ENCODE measurements at places on chromosomes 7 and 10.

DNA sequence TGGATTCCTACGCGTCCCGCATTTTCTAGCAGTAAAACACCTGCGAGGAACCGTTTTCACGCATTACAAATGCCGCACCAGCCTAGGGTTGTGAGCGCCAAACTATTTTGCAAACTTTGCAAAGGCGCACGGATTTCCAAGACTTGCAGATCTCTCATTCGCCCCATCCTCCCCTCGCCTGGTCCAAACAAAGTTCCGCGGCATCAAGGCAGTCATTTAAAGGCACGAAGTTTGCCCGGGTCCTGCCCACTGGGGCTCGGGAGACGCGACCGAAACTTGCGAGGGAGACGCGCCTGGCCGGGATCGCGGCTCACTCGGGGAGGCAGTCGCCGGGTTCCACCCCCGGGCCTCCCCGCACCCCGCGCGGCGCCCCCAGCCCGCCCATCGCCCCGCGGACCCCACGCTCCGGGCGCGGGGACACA, 613 bp downstream of the USP6NL start:
- DNase-seq: no peak

DNA sequence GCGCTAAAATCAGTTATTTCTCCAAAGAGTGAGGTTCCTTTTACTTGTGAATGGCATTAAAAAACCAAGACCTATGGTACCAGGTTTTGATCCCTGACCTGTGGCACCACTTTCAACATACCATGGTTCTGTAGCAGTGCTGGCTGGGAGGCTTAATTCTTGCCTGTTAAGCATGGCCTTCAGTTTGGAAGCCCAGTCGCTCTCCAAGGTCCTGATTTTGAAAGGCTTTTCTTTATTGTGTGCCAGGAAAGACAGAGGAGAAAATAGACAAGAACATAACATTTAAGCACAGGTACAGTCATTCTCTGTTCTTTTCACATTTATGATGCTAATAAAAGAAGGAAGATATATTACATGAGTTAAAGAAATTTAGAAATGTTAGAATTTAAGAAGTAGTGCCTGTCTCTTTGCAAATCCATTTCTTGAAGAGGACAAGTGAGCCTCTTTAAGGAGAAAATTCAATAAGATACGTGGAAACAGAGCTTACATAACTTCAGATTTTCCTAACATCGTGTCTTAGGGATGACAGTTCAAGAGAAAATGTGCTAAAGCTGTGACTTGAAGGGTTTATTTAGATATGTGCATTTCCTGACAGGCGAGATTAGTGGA, 357.6 kb downstream of the DPP6 start:
- no peak for DNase-seq

DNA sequence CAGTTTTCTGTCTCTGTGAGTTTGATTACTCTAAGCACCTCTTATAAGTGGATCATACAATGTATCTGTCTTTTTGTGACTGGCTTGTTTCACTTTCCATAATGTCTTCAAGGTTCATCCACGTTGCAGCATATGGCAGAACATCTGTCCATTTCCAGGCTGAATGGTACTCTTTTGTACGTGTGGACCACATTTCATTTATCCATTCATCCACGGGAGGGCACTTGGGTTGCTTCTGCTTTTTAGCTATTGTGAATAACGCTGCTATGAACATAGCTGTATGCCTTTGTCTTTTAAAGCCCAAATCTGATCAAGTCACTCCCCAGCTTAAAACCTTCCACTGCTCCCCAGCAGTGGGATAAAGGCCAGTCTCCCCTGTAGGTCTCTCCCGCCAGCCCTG, 31.5 kb downstream of the EGFR start:
- no peak for DNase-seq

DNA sequence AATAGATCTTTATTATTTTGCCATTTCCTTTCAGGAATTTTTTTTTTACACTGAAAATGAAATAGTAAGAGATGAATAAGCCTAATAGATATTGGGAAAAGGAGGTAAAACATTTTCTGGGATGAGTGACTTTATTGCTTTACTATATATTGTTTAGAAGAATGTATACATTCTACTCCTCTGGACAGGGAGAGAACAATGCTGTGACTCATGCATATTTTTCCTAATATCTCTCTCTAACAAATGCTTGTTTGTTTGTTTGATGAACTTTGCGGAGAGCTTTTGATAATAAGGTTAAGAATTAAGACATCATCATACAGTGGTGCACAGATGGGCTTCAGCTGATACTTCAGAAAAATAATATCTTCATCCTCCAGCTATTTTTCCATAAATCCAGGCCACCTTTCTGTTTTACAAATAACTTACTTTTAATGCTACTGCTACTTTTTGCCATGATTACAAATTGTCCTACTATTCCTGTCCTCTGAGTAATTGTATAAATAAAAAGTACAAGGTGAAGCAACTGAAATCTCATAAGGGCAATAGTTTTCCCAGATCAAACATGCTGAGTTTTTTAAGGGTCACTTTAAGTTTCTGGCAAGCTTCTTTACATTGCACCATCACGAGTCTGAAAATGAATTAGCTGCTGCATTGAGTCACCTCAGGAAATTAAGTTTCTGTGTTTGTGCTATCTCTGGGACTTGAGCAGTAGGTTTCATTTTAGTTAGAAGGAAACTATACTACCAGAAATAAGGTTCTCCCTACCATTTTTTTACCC, 207.3 kb upstream of the POT1 start:
- DNase-seq: no peak

DNA sequence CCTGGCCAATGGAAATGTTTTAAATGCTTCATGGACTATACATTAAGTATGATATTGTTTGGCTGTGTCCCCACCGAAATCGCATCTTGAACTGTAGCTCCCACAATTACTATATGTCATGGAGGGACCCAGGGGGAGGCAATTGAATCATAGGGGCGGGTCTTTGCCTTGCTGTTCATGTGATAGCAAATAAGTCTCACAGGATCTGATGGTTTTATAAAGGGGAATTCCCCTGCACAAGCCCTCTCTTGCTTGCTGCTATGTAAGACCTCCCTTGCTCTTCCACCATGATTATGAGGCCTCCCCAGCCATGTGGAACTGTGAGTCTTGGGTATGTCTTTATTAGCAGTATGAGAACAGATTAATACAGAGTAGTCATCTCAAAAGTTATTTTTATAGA, 32.4 kb upstream of the GRB10 start:
- no peak for DNase-seq

- no peak for DNase-seq
These were observed 11.2 kb downstream of the MIOS start for GRCh38 chr7:7577888-7578287.

GRCh38 chr7:82263920-82264782, 179.4 kb downstream of the CACNA2D1 start:
- no peak for DNase-seq

GRCh38 chr10:67836488-67836887, 1.5 kb downstream of the DNAJC12 start:
- DNase-seq: no peak

DNA sequence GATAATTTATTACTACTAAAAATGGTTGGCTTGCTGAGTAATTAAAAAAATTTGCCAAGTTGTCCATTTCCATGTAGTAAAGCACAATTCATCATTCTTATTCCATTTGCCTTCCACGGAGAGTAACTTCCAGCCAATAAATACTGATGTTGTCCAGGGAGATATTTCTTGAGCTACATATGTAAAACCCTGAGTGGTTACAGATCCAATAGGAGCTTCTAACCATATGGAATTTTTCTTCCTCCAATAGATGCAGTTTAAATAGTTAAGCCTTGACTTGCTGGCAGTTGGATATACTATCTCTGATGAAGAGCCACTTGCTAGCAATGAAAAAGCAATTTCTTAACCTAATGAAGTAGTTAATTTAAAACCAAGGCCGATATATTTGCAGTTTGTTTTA, 271.1 kb downstream of the PLXDC2 start:
- DNase-seq: no peak

GRCh38 chr10:13567030-13567429, 19.7 kb upstream of the PRPF18 start:
- no peak for DNase-seq

DNA sequence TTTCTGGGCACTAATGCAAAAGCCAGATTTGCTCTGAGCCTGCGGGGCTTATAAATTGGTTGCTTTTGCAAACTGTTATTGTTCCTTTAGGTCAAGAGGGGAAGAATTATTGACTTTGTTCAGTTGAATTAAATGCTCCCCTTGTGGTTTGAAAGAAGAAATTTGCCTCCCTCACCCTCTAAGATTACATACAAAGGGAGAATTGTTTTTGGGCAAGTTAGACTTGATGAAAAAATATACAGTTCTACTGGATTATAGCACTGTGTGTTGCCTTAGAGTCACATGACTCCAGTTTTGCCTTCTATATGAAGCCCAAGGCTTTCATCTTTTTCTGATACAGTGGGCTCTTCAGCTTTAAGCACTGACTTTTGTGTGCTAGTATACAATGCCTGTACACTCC, 1265.8 kb upstream of the LRRTM3 start:
- DNase-seq: no peak

DNA sequence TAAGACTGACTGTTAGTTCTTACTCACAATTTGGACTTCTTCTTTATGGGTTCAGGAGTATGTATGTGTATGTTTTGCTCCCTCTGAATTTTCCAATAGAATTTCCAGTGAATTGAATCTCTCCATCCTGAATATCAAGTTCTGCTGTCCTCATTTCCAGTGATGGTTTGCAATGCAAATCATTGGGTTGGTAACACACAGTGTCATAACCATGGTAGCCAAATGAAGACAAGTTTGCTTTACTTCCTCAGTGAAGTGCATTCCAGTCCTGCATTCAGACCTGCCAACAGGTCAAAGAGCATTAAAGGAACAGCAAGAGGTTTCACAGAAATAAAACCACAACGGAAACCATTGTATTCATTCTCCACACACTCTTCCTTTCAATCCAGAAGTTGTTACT, 15.2 kb downstream of the ITPRID1 start:
- DNase-seq: no peak

- no peak for DNase-seq
These were observed 63.1 kb downstream of the VWA2 start for GRCh38 chr10:114301951-114302710.

DNA sequence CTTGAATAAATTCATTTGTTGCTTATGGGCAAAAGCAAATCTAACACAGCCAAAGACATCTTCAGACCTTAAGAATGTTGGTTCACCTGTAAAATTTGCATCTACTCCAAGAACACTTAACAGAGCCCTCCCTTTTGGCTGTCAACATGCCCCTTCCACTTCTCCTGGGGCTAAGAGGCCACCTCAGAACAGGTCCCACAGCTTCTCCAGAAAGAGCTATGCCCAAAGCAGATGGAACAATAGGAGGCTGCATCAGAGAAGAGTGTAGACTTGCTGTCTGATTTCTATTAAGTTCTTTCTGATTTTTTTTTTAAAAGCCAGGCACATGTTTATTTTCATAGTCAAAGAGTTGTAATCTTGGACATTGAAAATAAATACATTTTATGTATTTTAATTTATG, 26.1 kb upstream of the TRIL start:
- no peak for DNase-seq

- no peak for DNase-seq
These were observed 4.5 kb upstream of the MGAM start for GRCh38 chr7:141991140-141991539.

GRCh38 chr7:44580945-44581878, 819 bp downstream of the TMED4 start:
- no peak for DNase-seq

- DNase-seq: no peak
These were observed 353 bp downstream of the EPHB6 start for GRCh38 chr7:142855114-142855743.

GRCh38 chr7:54544149-54544526, 2.0 kb downstream of the VSTM2A start:
- no peak for DNase-seq

DNA sequence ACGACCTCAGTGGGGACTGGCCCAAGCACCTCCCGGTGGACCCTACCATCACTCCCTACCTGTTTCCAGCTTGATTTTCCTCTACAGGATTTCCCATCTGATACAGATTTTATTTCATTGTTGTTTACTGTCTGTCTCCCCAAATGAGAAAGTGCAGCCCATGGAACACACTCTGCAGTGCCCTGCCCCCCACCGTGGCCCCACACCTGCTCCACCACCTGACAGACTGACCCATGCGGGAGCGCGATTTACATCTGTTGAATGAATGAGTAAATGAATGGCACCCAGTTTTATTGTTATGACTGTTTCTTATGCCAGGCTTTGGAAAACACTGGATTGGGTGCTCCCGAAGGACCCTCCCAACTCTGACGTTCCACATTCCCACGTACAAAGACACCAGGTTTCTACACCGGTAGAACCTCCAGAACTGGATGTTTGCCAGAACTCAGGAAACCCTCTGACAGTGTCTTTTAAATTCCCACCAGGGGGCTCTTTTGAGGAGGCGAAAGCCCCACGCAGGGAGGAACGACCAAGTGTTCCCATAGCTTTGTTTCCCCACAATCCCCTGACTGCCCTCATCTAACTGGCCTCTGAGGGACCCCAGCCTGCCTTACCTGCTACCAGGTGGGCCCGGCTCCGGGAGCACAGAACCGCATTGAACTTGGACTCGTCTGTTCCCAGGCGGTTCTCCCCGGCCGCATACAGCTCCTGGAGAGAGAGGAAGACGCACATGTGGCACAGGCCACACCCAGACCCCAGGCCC, 29.0 kb downstream of the PLAC9 start:
- no peak for DNase-seq

GRCh38 chr7:919114-919442, 35.4 kb downstream of the ADAP1 start:
- DNase-seq: no peak

GRCh38 chr7:16627236-16627635, 18.3 kb downstream of the ANKMY2 start:
- no peak for DNase-seq

DNA sequence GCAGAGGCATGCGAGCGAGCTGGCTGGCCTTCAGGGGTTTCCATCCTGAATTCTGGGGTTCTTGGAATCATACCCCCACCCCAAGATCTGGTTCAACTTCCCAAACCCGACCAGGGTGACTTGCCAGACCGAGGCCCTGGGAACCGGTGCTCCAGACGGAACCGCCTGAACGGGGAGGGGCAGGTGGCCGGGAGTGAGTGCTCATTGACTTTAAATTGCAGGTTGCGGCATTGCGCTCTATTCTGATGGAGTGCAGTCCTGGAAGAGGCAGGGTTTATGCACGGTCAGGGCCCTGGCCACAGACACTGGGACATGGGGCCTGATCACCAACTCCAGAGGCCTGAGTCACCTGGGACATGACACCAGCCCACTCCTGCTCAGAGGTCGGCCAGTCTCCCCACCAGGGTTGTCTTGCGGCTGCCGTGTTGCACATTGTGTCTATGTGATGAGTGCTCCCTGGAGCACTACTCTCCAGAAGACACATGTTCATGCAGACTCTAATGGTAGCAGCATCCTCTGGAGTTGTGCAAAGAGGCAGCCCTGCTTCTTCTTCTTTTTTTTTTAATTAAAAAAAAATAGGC, 5.8 kb upstream of the DDIT4 start:
- no peak for DNase-seq

GRCh38 chr7:75631711-75632110, 107.0 kb downstream of the HIP1 start:
- DNase-seq: no peak

GRCh38 chr10:52455098-52455497, 141.0 kb downstream of the DKK1 start:
- DNase-seq: no peak

Data from stimulated activated CD8-positive, alpha-beta memory T cell treated with anti-CD3 and anti-CD28 coated beads, Interleukin-2, amount 100 ng/mL, for 1 hour (primary cell).